ENCODE measurements at places on chromosomes 6 and 20.

GRCh38 chr20:50339466-50339901 lies 148.9 kb downstream of the CEBPB start:
- DNase-seq, result no peak

DNA sequence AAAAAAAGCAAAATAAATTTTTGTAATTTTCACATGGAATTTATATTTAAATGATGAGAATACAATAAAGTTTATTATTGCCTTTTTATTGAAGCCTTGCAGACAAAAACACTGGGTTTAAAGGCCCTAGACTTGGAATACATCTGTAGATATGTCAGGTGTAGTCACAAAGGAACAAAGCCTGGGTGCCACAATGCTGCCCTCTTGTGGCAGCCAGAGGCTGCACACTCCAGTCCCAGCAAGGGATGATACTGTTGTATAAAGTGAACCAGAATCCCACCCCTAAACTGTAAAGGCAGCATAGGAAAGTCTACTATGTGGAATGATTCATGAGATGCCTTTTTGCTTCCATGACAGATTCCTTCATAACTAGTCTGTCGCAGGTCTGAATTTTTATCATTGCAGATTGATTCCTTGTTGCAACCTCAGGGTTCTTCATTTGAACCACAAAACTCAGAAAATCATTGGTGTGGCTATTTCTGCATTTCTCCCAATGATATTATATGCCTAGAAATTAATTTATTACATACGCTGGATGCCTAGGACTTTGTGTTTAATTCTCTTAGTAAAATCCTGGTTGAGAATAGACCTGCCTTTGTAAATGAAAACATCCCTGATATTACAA lies 37.0 kb downstream of the MAK start:
- DNase-seq, result peak; percentile 80

DNA sequence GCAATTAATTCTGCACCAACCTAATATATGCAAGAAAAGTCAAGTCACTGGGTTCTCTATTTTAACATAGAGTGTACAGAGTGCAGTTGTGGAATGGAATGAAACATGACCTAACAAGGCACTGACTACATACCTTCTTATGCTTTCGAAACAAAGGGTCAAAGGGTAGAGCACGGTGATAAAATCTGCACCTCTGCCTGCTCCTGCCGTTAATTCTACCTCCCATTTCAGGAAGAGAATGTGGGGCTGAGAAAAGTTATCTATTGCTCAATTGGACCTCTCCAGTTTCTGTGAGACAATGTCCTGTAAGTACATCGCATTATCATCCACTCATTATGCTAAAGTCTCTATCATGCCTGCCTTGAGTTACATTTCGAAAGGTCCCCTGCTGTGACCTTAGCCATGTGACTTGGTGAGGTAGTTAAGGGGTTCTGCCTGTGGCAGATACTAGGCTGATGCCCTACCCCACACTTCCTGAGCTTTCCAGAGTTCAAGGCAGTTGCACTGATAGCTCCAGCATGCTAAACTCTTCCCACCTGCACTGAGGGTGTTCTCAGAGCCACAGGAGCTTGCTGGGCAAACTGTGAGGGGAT lies 14.0 kb upstream of the MOCS1 start:
- DNase-seq, result no peak

GRCh38 chr20:50868509-50869495 lies 62.4 kb downstream of the ADNP start:
- DNase-seq, result no peak

- no peak for DNase-seq
Observed at GRCh38 chr6:110180228-110181008, at the start of gene CDC40. Gene CDC40 (plus strand): TSS chr6:110180427. CDS start chr6:110180445, 18 bp downstream.

GRCh38 chr6:139941826-139942225 lies 567.4 kb upstream of the CITED2 start:
- DNase-seq, result no peak

GRCh38 chr20:43583982-43584432 lies 6.7 kb upstream of the IFT52 start:
- peak; percentile 99 for DNase-seq

GRCh38 chr20:10705801-10706459 lies 32.1 kb upstream of the JAG1 start:
- no peak for DNase-seq

Data from hematopoietic multipotent progenitor cell treated with erythropoietin and hydrocortisone succinate and interleukin-3 and kit ligand, for 8 days (in vitro differentiated cells).